ENCODE measurements at places on chromosomes 4 and X.

DNA sequence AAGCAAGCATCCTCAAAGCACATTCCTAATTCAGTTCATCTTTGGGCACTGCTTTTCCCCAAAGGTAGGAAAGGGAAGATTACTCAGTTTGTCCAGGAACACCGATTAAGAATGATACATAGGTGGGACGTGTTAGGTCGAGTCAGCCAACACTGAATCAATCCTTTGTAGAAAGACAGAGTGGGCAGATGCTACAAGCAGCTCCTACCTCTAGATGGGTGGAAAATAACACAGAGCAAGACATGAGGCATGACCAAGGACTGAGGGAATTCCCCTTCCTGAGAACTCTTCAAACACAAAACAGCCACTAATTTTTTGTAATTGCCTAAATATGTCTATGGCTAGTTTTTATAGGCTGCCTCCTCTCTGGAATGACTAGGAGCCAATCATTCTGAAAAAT, 331.7 kb downstream of the HNRNPD start:
- DNase-seq, result no peak

GRCh38 chr4:145216535-145216934, 36.1 kb upstream of the OTUD4 start:
- DNase-seq, result no peak

DNA sequence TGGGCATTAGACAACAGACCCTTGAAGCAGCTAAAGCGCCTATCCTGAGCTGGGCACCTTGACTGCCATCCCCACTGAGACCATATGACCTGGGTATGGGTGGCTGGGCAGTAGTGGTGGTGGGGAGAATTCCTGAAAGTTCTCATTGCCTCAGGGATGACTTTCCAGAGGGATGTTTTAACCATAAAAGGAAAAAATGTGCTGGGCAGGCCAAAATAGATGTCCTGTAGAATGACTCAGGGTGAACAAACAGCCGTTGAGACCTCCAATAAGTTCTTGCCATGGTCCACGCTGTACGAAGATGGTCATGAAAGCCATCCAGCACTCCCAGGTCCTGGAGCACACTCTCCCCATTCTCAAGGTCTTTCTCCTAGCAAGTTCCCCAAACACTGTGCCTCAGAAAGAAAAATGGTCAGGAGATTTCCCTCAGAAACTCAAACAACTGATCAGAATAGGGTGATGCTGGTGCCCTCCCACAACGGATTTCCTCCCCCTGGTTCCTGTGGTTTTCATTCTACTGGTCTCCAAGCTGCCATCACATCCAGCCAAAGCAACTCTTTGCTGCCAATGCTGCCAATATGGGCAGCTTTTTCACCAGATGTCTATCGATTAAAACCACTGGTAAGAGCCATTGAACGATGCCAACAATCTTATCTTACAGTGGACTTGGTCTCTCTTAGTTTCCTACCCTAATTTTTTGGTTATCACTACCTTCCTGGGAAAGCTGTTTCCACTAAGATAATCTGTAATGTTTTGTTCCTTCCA, 11.2 kb downstream of the CDKN2AIP start:
- DNase-seq, result no peak

DNA sequence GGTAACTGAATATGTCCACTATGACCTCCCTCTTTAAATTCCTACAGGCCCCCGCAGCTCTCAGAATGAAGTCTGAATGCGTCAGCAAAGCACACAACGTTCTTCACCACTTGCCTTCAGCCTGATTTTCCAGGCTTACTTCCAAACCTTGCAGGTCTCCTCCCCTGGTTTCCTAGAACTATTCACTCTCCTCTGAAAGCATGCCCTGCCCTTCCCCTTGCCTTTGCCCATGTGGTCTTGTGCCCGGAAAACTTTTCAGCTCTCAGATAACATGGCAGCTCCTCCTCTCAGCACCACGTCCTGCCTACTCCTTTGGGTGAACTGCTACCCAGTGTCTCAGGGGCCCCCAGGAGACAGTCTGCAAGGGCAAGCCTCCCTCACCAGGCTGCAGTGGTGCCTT, 268.5 kb upstream of the LDB2 start:
- no peak for DNase-seq

DNA sequence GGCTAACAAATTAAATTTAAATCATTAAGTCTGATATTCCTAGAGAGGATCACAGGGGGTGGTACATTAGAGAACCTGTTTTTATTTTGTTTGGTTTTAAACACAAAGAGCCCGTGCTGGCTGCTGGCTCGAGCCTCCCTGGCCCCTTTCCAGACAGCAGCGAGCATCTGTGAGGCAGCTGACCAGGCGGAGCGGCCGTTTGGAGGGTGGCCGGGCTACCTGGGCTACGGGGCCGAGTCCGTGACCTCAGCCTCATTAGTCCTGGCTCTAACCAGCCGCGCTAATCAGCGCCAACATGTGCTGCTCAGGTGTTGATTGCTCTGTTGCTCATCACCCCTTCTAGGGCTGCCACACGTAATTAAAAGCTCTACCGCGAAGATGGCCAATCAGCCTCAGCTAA, 35.3 kb downstream of the DCTD start:
- no peak for DNase-seq

GRCh38 chrX:154046031-154046781, 26.5 kb upstream of the IRAK1 start:
- DNase-seq, result no peak

DNA sequence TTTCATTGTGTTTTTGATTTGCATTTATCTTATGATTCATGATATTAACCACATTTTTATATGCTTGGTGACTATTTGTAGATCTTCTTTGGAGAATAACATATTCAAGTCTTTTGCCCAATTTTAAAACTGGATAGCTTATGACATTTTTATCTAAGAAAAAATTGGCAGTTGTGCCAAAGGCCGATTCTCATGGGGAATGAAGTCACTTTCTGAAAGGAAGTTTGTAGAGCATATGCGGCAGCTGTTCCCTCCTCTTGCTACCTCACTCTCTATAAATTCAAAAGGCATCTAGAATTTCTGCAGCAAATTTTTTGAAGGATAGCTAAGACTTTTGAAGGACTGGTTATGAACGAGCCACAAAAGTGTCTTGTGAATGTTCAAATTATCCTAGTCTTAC, 2353.5 kb downstream of the ARAP2 start:
- no peak for DNase-seq

DNA sequence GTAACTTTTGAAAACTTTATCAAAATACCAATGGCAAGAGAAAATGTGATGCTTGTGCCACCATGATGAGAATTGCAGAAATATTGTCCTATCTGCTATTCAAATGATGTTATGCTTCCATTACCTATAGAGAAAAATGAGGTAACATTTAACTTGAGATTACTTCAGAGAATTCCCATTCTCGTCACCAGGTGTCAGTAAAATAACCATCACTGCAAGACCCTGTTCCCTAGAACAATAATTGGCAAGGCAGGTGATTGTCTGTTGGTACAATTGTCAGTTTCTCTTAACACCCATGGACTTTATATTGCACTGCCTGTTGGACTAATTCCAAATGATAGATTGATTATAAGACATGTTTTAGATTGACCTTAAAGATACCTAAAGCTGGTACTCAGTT, 179.9 kb downstream of the GABRG1 start:
- DNase-seq, result no peak

DNA sequence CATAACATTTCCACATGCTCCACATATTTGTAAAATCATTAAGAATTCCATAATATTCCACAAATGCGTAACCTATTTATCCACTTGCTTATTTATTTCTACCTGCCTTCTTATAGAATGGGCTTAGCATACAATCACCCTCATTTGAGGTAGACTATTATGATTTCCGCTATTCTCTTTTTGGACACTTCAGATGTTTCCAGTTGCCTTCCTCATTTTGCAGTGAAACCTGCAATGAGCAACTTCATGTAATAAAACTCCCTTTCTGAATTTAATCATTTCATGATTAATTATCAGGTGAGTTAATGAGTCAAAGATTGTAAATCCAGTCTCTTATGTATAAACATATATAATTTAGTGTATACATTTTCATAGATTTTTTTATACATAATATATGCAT, 58.0 kb downstream of the PPP3CA start:
- DNase-seq, result no peak

DNA sequence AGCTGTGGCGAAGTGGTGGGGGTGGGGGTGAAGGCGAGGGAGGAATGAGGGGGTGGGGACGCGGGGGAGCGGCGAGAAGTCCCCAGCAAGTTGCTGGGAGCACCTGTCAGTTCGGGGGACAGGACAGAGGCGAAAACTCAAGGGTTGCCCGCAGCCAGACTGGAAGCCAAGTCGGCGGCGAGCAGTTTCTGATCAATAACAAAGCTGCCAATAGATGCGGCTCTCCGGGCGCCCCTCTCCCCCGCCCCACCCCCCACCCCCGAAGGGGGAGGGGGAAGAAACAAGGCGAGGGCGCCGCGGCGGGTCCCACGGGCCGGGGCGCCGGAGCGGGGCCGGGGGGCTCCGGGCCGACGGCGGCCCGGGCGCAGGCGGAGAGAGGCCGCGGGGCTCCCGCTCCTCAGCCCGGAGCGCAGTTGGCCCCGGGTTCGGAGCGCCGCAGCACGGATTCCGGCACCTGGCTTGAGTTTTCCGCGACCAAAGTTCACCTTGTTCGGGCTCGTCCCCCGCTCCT, 379 bp downstream of the PDGFC start:
- no peak for DNase-seq

- no peak for DNase-seq
Observed at GRCh38 chr4:89314291-89314690, 6.7 kb upstream of the GPRIN3 start.

GRCh38 chrX:109184506-109185139, 297.3 kb downstream of the GUCY2F start:
- no peak for DNase-seq

GRCh38 chr4:23235628-23236390, 543.1 kb downstream of the GBA3 start:
- DNase-seq, result no peak

GRCh38 chrX:41542536-41542935, 95.4 kb downstream of the NYX start:
- no peak for DNase-seq

DNA sequence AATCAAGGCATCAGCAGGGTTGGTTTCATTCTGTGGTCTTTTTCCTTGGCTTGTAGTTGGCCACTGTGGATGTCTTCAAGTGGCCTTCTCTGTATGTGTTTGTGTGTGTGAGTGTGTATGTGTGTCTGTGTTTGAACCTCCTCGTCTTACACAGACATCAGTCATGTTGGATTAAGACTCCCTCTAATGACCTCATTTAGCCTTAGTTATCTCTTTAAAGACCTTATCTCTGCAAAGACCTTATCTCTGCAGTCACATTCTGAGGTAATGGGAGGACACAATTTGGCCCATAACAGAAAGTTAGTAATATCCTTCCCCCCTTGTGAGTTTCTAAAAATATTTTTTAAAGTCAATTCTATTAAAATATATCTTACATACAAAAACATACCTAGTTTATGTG, 126.7 kb downstream of the EMCN start:
- no peak for DNase-seq

- no peak for DNase-seq
Observed at GRCh38 chr4:121408-122084, 2.8 kb upstream of the ZNF718 start.

DNA sequence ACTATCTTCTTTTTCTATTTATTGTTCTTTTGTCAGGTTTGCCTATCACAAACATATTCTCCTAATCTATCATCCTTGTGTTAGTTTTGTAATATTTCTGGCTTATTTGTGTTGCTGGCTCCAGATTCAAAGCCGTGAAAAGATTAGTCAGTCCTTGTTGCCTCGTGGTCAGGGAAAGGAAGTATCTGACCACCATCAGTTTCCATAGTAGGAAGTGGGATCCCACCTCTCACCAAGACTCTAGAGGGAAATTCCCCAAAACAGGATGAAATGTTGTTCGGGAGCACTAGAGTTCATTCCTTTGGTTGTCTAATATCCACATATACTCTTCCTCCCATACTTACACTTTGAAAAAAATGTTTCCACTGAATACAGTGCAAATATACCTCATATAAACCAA, 131.0 kb upstream of the HUWE1 start:
- no peak for DNase-seq

DNA sequence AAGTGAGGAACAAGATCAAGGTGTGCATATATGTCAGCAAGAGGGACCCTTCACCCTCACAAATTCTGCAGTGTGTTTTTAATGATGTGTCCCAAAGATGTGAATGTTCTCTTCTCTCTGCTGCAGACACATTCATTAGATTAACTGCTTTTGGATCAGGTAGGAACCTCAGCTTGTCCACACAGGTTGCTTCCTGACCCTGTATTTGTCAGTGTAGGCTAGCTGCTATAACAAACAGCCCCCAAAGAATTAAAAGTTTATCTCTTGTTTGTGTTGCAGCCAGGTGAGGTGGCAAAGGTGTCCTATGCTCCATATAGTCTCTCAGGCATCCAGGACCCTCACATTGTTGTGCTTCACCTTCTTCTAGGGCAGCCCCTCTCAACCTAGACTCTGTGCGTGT, 17.8 kb downstream of the XG start:
- DNase-seq, result no peak

- DNase-seq, result no peak
Observed at GRCh38 chr4:26856906-26857277, 3.7 kb upstream of the STIM2 start.

- DNase-seq, result no peak
Observed at GRCh38 chr4:170127758-170128157, 38.0 kb upstream of the AADAT start.

DNA sequence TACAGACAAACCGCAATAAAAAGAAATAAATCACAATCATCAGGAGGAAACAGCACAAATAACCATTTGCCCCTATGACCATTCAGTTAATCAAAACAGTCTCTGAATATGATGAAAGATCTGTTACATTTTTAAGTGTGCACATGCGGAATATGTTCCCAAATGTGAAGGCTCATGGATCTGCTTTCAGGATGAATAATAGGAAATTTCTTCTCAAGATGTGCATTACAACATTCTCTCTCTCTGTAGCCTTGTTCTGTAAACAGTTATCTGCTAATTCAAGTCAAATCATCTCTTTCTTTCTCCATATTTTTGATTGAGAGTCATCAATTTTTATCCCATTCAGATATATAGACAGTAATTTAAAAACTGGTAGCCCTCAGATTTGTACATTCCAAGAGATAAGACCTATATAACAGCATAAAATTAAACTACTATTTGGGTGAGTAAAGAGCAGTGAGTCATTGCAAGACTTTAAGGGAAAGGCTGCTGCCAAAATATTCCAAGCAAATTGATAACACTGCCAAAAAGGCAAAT, 433.9 kb upstream of the ATOH1 start:
- DNase-seq, result no peak

- DNase-seq, result no peak
Observed at GRCh38 chr4:140726776-140727500, 29.2 kb downstream of the TBC1D9 start.

- DNase-seq, result peak; percentile 42
Observed at GRCh38 chr4:1809754-1810502, 16.8 kb downstream of the FGFR3 start.

- no peak for DNase-seq
Observed at GRCh38 chr4:122917731-122918130, 4.7 kb downstream of the NUDT6 start.
